ENCODE measurements at places on chromosomes 1 and 21.

DNA sequence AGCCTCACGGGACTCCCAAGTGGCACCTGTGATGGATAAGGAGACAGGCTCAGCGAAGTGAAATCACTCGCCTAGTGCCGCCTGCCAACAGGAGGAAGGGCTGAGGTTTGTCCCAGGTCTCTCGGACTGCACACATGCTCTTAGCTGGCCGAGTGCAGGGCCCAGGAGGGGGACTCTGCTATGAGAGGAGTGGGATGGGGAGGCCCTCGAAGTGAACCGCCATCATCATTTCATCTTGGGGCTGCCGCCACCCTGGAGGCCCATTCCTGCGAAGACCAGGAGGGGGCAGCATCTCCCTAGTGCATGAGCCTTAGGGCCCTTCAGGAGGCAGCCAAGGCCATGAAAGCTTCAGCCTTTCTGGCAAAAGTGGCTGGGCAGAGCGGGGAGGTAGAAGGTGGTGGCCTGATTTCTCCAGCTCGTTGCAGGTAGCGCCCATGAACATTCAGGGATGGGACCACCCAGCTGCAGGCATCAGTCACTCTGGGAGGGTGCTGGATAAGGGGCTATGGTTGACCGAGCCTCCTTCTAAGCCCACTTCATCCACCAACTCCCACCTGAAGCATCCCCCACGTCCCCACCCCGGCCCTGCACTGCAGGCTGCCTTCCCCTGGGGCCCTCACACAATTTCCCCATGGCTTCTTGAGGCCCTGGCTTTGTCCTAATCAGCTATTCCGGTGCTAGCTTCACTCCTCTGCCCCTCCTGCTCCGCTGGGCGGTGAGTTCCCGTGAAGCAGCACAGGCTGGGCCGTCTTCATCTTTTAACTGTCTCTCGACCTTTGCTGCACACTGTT lies 17.2 kb upstream of the RASSF5 start:
- peak; percentile 91 for DNase-seq

- DNase-seq: no peak
Measured at GRCh38 chr1:2014741-2015735, 4.1 kb upstream of the GABRD start.

DNA sequence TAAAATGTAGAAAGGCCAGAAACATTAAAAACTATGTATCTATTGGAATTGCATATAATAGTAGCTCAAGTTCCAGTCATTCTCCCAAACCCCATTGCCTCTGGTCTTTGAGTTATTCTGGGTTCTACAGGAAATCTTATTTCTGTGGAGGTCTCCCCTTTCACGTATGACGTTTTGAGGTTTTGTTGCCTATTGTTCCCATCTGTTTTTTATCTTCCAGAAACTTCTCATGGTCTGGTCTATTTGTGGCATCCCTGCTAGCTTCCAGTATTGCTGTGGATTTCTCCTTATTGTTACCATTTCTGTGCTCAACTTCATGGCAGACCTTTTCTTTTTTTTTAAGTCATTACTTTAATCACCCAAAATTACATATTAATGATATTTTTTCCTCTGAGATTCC lies 43.3 kb downstream of the DTL start:
- no peak for DNase-seq

DNA sequence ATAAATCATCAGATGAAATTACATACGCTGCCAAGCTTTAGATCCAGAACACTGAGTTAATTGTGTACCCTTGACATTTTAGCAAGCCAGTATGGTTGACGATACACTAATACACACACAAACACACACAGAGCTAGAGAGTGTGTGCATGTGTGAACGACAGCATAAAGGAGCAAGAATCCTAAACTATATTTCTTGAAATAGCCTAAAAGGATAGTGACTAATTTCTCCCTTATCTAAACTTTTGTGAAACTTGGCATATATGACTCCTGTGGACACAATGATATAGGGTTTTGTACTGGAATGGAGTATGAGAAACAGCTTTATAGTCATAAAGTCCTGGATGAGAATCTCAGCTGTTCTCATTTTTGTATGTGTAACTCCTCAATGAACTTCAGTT lies 65.1 kb upstream of the DMRTA2 start:
- DNase-seq: no peak

- DNase-seq: no peak
Measured at GRCh38 chr21:44994695-44995342, 55.0 kb downstream of the SLX9 start.

DNA sequence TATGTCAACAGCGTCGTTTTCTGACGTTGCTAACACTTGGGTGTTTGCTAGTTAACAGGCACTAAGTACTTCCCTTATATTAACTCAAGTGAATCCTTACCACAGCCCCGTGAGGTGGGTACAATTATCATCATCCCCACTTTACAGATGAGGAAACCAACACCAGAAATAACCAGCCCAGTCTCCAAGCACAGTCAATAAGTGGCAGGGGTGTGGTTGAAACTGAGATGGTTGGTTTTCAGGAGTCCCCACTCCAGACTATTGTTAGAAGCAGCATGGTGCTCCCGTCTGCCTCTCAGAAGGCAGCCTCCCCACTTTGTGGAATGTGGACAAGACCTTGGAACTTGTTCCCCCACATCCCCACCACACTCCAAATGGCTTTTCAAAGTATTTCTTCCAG lies 45.7 kb upstream of the ACOT11 start:
- no peak for DNase-seq

DNA sequence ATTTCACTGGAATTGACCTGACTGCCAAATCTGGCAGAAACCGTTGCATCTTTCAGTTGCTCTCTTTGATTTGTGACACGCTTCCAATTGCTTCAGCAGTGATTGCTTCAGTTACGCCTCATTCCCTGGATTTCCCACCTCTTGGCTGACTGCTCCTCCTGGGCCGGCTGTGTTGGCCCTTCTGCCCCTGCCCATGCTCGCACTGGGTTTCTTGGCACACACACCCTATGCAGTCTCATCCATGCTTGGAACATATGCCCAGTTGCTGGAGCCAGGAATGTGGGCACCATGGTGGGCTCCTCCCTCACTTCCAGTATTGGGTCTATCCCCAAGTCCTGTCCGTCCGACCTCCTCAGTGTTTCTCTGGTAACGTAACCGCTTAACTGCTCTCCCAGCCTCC lies 2.2 kb upstream of the ZBTB21 start:
- DNase-seq: no peak

GRCh38 chr1:8409106-8409505 lies 91.2 kb downstream of the SLC45A1 start:
- DNase-seq: peak; percentile 27

DNA sequence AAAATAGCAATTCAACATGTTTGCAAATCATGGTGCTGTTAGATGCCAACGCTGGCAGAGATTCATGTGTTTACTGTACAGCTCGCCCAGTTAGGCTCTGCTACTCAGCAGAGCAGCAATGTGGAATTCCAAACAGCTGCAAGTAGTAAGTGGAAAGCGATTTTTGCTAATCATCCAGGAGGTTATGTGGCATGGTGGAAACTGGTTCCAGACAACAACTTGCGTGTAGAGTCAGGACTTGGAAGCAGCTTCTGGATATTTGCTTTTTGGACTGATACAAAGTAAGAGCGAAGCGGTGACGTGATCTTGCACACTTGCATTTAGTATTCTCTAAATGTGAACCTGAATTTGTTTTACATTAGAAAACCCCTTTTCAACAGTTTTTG lies 27.1 kb upstream of the HHAT start:
- DNase-seq: peak; percentile 62

GRCh38 chr1:89822999-89823628 lies 2.3 kb downstream of the LRRC8D start:
- DNase-seq: peak; percentile 44

GRCh38 chr1:230057100-230057499 lies 9.9 kb upstream of the GALNT2 start:
- DNase-seq: no peak

DNA sequence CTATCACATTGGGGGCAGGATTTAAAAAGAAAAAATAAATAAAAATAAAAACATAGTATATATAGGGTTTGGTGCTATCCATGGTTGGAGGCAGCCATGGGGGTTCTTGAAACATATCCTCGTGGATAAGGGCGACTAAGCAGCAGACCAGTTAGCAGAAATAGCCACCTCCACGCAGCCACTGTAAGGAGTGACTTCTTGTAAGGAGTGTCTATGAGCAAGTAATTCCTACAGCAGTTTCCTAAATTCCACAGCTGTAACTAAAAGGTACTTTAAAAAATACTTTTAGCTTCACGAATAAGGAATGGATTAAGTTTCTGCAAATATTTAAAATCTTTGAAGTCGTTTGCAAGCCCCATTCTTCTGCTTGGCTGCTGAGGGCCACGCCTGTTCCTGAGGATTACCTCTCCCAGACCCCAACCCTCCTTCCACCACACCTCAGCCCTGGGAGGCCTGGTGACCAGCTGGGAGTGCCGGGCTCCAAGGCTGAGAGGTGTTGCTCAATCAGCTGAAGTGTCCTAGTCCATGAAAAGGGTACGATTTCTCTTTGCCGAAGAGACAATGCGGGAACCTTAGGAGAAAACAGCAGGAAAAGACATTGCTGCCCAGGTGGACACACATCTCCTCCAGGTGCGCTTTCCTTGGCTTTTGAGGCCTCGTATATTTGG lies 115.3 kb downstream of the ADSS2 start:
- no peak for DNase-seq

DNA sequence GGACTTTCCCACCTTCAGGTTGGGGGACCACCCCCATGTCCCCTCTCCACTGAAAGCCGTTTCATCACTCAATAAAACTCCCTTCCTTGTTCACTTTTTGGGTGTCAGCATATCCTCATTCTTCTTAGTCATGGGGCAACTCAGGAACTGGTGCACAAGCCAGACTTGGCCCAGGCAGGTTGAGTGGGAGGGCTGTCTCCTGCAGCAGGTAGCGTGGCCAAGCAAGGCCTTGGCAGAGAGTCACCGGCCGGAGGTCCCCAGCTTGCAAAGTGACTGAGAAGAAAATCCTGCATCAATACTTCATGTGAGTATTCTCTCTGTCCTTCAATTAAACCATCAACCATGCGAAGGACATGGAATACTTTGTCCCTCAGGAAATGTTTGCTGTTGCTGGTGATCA lies 148.9 kb downstream of the RHOU start:
- no peak for DNase-seq

DNA sequence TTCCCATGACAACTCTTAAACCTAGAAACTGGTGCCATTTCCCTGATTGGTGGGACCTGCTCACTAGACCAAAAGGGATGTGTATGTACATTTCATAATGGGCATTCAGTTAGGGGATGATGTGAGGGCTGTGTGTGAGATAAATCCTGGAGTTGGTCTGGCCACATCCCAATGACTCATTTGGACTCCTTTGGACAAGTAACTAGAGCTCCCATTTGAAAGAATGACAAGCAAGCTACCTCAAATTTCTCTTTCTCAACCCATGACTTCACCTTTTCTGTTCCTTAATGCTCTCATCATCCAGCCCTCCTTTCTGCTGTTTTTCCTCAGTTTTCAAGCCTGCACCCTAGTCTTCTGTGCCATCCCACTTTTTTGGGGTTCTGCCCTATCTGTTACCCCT lies 27.9 kb downstream of the EBNA1BP2 start:
- peak; percentile 11 for DNase-seq
